Mucosa of descending colon (tissue), 3 donors: ENCODE measurements at places on chromosomes 7 and 10. TPM values are rescaled to one million over a fixed set of nuclear protein-coding genes. Genes with fewer than 3 reads are reported as not detected.

- no peak for DNase-seq
Measured at GRCh38 chr7:57205000-57205399, 72.8 kb upstream of the ZNF479 start.

DNA sequence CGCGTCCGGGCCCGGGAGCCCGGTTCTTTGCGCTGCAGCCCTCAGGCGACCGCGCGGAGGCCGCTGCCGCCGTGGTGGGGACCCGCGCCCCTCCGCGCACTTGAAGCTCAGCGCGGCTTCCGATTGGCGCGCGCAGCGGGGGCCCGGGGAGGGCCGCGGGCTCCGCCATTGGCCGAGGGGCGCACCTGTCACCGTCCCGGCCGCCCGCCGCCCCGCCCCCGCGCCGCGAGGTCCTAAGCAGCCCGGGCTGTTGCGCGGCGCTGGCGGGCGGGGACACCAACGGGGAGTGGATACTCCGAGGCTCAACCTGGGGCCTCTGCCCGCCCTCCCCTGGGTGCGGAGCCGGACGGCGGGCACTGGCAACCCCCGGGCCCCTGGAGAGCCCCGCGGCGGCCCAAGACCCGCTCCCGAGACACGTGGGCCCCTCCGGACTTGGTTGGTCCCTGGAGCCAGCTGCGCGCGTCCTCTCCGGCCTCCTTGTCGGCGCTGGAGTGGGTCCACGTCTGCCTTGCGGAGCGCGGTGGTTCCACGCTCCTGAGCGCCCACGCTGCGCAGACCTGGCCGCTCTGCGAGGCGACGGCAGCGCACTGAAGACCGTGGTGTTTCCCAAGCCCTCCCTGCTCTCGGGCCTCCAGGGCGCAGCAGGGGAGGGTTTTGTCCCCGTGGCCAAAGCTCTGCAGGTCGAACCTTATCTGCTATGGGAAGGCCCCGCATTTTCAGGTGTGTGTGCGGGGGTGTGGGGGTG lies at the start of gene MNX1:
Gene MNX1, minus strand, starts transcription at position 76 of the 745 bp plus-strand sequence. CDS start 313 bp downstream, outside the sequence.
- peak; percentile 91 for DNase-seq

SLC26A4 gene
- total RNA-seq = 0.57 TPM

GRCh38 chr7:99105756-99106155 lies 38.2 kb downstream of the SMURF1 start:
- DNase-seq = no peak

GRCh38 chr7:69365651-69366192 lies 232.6 kb upstream of the AUTS2 start:
- DNase-seq = no peak

NACAD gene
- total RNA-seq = 1.2 TPM

GRCh38 chr10:7634142-7634894 lies 32.4 kb downstream of the ITIH5 start:
- DNase-seq = peak; percentile 7
